ENCODE measurements at places on chromosomes 7 and 10. TPM values are rescaled to one million over a fixed set of nuclear protein-coding genes. Genes with fewer than 3 reads are reported as not detected.

- DNase-seq, result peak; percentile 79
Observed at GRCh38 chr7:28410628-28411531, 1.4 kb upstream of the CREB5 start.

DNA sequence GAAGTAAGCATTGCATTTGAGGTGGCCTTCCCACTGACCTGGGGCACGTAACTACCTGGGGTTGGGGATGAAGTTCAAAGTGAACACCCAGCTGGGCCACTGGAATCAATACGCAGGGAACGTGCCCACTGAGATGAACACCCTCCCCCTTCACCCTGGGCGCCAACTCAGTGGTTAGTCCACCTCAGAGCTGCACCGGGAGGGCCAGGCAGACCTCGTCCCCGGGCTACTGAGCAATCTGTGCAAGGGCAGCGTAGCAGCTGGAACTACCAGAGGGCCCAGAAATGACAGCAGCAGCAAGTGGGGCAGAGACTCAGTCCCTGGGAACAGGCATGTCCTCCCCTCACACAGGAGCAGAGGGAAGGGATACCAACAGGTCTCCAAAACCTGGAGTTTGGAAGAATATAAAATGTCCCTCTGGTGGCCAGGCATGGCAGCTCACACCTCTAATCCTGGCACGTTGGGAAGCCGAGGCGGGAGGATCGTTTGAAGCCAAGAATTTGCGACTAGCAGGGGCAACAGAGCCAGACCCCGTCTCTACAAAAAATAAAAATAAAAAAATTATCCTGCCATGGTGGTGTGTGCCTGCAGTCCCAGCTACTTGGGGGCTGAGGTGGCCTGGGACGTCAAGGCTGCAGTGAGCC, 143.9 kb downstream of the SH3PXD2A start:
- peak; percentile 42 for DNase-seq

Gene POLL
- total RNA-seq, result 17.1 TPM

GRCh38 chr7:116522247-116522646, 2.6 kb upstream of the CAV1 start:
- peak; percentile 63 for DNase-seq

- no peak for DNase-seq
Observed at GRCh38 chr7:26663874-26664273, 200.5 kb downstream of the SKAP2 start.

Data from osteoblast (primary cell).